ENCODE measurements at places on chromosomes 5 and 9.

DNA sequence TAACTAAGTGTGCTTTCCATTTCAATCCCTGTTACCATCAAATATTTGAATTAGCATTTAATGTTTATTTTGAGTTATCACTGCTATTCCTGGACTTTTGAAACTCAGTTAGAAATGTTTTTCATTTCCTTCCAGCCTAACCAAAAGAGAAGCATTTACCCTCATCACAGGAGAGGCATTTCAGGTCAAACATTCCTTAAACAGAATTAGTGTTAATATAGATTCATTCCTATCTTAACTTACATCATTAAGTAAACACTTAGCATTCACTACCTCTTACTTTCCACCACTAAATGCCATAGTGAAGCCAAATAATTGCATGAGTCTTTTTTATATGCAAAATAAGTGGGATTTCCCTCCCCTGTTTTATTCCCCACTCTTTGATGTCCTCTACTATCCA, 136.6 kb upstream of the OR13F1 start:
- no peaks in the 10 kb centered on the region for H3K36me3 ChIP-seq
- H3K27ac ChIP-seq: no peak overlapping the region
- no peak overlapping the region for H3K4me3 ChIP-seq
- ATAC-seq: no peak
- no peaks in the 10 kb centered on the region for H3K27me3 ChIP-seq

GRCh38 chr5:180598316-180598701, 7.0 kb upstream of the SCGB3A1 start:
- no peak for ATAC-seq
- peaks cover 12% of the 10 kb centered on the region for H3K27me3 ChIP-seq

DNA sequence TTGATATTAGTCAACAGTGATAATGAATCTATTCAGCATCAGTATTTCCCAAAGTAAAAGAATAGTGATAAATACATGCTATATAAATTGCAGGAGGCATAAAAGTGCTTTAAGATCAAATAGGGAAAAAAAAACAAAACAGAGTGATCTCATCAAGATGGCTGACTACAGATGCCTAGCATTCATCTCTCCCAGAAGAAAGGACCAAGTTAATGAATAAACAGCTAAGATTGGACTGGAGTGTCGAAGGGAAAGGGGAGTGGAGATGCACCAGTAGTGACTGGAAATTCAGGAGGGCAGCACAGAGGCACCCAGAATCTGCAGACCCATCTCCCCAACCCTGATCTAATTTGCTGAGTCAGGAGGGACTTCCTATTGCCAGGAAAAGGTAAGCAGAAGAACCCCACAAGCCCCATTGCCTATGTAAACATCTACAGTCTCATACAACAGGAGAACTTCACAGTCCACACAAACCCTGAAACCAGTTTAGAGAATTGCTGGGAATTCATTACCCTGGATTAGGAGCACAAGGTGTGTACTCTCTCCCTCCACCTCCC, 699.4 kb downstream of the PTPRD start:
- no peak overlapping the region for H3K4me3 ChIP-seq
- no peak overlapping the region for H3K27ac ChIP-seq
- no peaks in the 10 kb centered on the region for H3K4me1 ChIP-seq
- ATAC-seq: no peak

- no peak overlapping the region for H3K27ac ChIP-seq
- H3K4me1 ChIP-seq: no peaks in the 10 kb centered on the region
- H3K4me3 ChIP-seq: no peak overlapping the region
- no peaks in the 10 kb centered on the region for H3K36me3 ChIP-seq
- peaks cover 58% of the 10 kb centered on the region for H3K27me3 ChIP-seq
Measured at GRCh38 chr5:1919209-1919566, 36.5 kb upstream of the IRX4 start.

- H3K27me3 ChIP-seq: no peaks in the 10 kb centered on the region
- ATAC-seq: peak; percentile 47
- peaks cover 38% of the 10 kb centered on the region for H3K36me3 ChIP-seq
- peak overlapping the region; percentile 51 for H3K4me3 ChIP-seq
- H3K4me1 ChIP-seq: peaks cover 9% of the 10 kb centered on the region
Measured at GRCh38 chr9:83956086-83956435, 24.0 kb downstream of the HNRNPK start.

GRCh38 chr5:168829044-168829443, 249.9 kb upstream of the PANK3 start:
- no peak overlapping the region for H3K4me3 ChIP-seq
- no peaks in the 10 kb centered on the region for H3K36me3 ChIP-seq
- H3K4me1 ChIP-seq: no peaks in the 10 kb centered on the region
- no peaks in the 10 kb centered on the region for H3K27me3 ChIP-seq
- no peak overlapping the region for H3K27ac ChIP-seq

DNA sequence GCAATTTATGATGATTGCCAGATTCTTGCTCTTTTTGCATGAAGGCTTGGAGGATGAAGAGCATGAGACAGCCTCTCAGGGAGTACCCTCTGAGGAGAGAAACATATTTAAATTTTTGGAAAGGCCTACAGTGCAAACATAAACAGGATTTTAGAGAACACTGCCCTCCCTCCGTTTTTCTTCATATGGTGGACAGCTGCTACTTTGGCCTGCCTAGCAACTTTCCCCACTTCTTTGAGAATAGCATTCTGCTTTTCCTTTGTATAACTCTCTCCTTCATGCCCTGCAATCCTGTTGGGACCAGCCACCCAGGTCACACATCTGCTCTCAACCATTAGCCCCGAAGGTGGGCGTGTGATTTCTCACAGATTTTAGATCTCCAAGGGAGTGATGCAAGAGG, 20.5 kb upstream of the TXN start:
- no peak overlapping the region for H3K27ac ChIP-seq
- no peaks in the 10 kb centered on the region for H3K27me3 ChIP-seq
- no peaks in the 10 kb centered on the region for H3K36me3 ChIP-seq
- H3K4me1 ChIP-seq: no peaks in the 10 kb centered on the region

DNA sequence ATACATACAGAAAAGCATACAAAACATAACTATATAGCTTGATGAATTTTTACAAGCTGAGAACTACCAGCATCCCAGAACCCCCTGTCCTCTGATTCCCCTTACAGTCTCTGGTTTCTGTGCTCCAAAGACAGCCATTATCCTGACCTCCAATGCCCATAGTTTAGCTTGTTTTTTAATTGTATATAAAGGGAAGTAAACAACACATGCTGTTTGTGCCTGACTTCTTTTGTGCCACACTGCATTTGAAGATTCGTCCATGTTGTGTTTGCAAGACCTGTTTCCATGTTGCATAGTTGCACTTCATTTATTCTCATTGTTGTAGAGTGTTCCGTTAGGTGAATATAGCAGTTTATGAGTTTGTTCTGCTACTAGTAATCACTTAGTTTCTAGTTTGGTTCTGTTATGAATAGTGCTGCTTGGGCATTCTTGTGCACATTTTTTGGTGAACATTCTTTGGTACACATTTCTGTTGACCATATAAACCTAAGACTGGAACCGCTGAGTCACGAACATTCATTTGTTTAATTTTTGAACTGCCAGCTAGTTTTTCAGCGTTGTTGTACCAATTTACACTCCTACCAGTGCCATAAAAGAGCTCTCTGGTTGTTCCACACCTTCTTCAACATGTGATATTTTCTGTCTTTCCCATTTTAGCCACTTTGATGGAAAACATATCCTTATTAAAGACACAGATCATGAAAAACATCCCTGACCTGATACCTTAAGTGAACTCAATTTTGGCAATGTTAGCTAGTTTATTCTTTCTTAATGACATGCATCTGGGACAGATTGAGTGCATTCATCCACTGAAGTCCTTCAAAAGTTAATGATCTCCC, 78.1 kb upstream of the ANXA1 start:
- peak; percentile 55 for ATAC-seq
- H3K4me3 ChIP-seq: no peak overlapping the region
- no peaks in the 10 kb centered on the region for H3K27me3 ChIP-seq
- peak overlapping the region; percentile 70 for H3K27ac ChIP-seq
- peaks cover 35% of the 10 kb centered on the region for H3K4me1 ChIP-seq

DNA sequence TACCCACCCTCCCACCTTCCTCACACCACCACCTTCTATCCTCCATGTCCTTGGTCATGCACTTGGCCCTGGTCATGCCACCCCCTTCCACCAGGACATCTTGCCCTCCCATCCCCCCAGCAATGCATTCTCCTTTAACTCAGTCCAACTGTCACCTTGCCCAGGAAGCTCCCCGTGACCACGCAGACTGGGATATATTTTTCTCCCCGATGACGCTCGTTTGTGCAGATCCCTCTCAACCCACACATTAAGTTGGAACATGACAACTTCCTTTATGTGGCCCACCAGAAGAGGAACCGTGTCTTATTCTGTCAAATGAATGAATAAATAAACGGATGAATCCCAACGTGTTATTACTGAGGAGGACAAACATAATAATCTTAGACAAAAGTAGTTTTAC, 82.8 kb upstream of the TAS2R1 start:
- H3K4me1 ChIP-seq: no peaks in the 10 kb centered on the region
- H3K4me3 ChIP-seq: no peak overlapping the region
- no peak overlapping the region for H3K27ac ChIP-seq
- H3K27me3 ChIP-seq: peaks cover 5% of the 10 kb centered on the region
- no peaks in the 10 kb centered on the region for H3K36me3 ChIP-seq

- peaks cover 3% of the 10 kb centered on the region for H3K4me1 ChIP-seq
- H3K4me3 ChIP-seq: no peak overlapping the region
- no peak overlapping the region for H3K27ac ChIP-seq
- peaks cover 27% of the 10 kb centered on the region for H3K27me3 ChIP-seq
- H3K36me3 ChIP-seq: no peaks in the 10 kb centered on the region
- ATAC-seq: peak; percentile 42
Measured at GRCh38 chr5:10581867-10582511, 18.1 kb downstream of the ANKRD33B start.

GRCh38 chr9:135924628-135925338, 17.4 kb upstream of the CAMSAP1 start:
- H3K36me3 ChIP-seq: peaks cover 50% of the 10 kb centered on the region
- H3K27ac ChIP-seq: no peak overlapping the region
- H3K4me3 ChIP-seq: no peak overlapping the region
- H3K4me1 ChIP-seq: no peaks in the 10 kb centered on the region
- no peak for ATAC-seq

DNA sequence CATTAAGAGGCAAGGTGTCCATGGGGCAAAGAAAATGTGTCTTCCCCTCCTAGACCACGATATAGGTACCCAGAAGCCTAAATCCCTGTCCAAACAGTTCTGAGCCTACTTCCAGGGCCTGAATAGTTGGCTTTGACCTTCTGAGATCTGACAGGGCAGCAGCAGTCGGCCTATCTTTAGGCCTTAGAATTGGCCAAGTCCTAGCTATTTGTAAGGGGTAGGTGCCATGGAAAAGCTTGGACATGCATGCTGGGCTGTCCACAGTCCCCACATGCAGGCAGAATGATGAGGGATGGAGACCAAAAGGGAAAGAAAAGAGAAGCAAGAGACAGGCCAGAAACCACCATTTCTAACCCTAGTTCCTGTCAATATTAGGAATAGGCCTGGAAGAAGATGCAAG, 346.1 kb downstream of the ANXA1 start:
- no peaks in the 10 kb centered on the region for H3K4me1 ChIP-seq
- no peaks in the 10 kb centered on the region for H3K36me3 ChIP-seq
- H3K4me3 ChIP-seq: no peak overlapping the region
- no peak for ATAC-seq
- H3K27ac ChIP-seq: no peak overlapping the region

DNA sequence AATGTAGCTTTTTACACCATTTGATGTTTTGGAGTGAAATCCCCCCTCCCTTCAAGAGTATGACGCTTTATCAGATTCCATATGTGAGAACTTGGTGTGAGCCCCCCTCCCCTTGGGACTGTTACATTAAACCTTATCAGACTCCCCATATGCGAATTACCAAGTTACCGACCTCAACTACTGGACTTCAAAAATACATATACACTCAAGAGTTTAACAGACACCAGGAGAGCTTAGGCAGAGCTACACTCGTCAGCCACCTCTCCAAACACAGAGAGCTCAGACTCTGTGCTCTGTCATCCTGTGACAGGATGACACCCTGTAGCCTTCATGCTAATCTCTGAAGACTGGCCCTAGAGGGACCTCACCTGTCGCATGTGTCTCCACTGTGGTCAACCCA, 50.2 kb downstream of the FAM114A2 start:
- no peak for ATAC-seq
- H3K36me3 ChIP-seq: no peaks in the 10 kb centered on the region
- H3K27ac ChIP-seq: no peak overlapping the region

DNA sequence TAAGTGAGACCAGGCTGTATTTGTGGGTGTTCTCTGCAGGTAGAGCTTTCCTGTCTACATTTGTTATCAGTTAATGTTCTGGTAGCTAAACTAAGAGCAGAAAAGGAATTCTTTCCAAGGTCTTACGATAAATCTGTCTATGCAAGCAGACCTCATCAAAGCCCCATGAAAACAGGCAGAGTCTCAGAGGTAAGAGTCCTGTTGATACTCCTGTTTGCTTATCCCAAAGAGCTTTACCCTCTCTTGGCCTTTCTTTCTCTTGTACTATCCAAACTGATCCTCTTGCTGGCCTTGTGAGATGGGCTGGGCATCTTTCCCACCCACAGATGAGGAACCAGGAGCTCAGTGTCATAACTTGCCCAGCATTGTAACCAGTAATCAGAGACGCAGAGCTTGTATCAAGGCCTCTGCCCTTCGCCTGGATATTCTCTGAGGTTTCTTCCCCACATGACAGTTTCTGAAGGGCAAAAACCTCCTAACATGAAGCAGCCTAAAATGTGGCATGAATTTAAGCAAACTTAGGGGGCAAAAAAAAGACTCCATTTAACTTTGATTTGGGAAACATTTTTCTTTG, 33.5 kb downstream of the PRKACG start:
- no peaks in the 10 kb centered on the region for H3K36me3 ChIP-seq
- H3K27ac ChIP-seq: no peak overlapping the region
- no peaks in the 10 kb centered on the region for H3K27me3 ChIP-seq
- no peak overlapping the region for H3K4me3 ChIP-seq

- H3K27ac ChIP-seq: no peak overlapping the region
- H3K4me1 ChIP-seq: no peaks in the 10 kb centered on the region
- no peak overlapping the region for H3K4me3 ChIP-seq
- H3K27me3 ChIP-seq: no peaks in the 10 kb centered on the region
- no peaks in the 10 kb centered on the region for H3K36me3 ChIP-seq
Measured at GRCh38 chr5:73031839-73032238, 76.0 kb downstream of the FCHO2 start.

- no peaks in the 10 kb centered on the region for H3K36me3 ChIP-seq
- H3K27ac ChIP-seq: no peak overlapping the region
- no peaks in the 10 kb centered on the region for H3K4me1 ChIP-seq
- H3K27me3 ChIP-seq: peaks cover 24% of the 10 kb centered on the region
Measured at GRCh38 chr5:179411161-179411841, 66.0 kb upstream of the ADAMTS2 start.

- H3K27ac ChIP-seq: no peak overlapping the region
- H3K4me3 ChIP-seq: no peak overlapping the region
- H3K4me1 ChIP-seq: no peaks in the 10 kb centered on the region
- H3K36me3 ChIP-seq: peaks cover 43% of the 10 kb centered on the region
Measured at GRCh38 chr9:105376893-105377292, 70.9 kb upstream of the FSD1L start.
